ENCODE measurements at places on chromosomes 6 and 20.

- DNase-seq = peak; percentile 86
Measured at GRCh38 chr6:149082320-149082719, 235.2 kb upstream of the TAB2 start.

- DNase-seq = no peak
Measured at GRCh38 chr6:91433660-91434534, 847.0 kb upstream of the MAP3K7 start.

GRCh38 chr6:75409286-75409685 lies 84.3 kb downstream of the FILIP1 start:
- no peak for DNase-seq

DNA sequence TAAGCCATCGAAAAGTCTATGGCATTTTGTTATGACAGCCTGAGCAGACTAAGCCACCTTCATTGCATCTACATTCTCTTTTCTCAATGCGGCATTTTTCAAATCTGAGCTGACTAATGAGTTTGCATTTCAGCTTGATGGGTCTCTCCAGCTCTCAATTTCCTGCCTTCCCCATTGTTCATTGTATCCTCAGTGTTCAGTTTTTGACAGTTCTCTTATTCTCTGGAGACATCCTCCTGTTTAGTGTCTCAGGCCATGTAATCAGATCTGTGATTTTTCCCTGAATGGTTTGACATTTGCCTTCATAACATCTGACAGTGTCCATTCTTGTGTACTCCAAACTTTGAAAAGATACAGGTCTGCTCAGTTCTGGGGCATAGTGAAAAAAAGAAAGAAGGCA lies 27.9 kb upstream of the MCM3 start:
- DNase-seq = no peak

- no peak for DNase-seq
Measured at GRCh38 chr20:44083220-44083933, 103.6 kb downstream of the JPH2 start.

DNA sequence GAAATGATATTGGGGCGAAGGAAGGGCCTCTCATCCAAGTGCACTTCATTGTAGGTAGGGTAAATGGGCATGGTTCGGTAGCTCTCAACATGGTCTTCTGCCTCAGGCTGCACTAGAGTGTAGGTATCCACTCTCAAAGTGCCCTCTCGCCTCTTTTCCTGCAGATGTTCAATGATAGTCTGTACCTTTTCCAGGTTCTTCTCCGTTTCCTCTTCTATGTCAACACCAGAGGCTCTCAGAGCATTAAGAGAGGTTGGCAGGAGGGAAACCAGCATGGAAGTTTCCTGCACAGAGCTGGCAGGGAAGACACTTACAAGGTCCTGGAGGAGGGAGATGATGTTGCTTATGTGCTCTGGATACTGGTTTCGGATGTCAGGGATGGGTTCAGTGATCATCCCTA lies 7.1 kb downstream of the ZNFX1 start:
- DNase-seq = no peak

DNA sequence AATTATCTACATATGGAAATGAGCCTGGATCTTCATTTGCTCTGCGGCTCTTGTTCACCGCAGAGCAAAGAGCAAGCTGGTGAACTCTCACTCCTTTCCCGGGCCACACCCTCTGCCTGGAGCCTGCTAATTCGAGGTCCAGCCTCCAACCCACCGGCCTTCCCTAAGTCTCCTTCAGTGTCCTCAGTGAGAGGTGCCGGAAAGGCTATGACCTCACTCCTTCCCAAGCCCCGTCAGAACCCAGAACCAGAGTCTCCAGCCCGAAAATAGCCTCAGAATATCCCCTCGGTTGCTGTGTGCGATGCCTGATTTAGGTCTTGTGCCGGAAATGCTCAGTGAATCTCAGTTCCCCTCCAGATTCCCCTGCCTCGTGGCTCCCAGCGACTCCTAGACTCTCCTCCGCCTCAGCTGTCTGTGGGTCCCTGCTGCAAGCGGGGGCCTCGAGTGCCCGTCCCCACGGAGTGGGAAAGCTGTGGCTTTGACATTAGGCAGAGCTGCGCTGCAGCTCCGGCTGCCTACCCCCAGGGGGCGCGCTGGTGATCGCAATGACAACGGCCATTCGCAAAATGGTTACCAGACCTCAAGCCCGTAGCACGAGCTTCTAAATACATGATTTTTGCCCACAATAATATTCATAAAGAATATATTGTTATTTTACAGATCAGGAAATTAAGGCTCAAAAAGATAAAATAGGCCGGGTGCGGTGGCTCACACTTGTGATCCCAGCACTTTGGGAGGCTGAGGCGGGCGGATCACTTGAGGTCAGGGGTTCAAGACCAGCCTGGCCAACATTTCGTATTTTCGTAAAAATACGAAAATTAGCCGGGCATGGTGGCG lies 4.1 kb upstream of the BNIP5 start:
- peak; percentile 75 for DNase-seq

GRCh38 chr20:3477861-3478544 lies 7.2 kb downstream of the ATRN start:
- DNase-seq = no peak

GRCh38 chr20:19341348-19342053 lies 129.1 kb downstream of the SLC24A3 start:
- no peak for DNase-seq

GRCh38 chr6:35603326-35604202 lies 85.2 kb downstream of the FKBP5 start:
- no peak for DNase-seq

DNA sequence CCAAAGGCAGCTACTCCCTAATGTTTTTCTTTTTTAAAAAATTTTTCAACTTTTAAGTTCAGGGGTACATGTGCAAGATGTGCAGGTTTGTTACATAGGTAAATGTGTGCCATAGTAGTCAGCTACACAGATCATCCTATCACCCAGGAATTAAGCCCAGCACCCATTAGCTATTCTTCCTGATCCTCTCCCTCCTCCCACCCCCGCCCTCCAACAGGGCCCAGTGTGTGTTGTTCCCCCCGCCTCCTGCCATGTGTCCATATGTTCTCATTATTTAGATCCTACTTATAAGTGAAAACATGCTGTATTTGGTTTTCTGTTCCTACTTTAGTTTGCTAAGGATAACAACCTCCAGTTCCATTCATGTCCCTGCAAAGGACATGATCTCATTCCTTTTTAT lies 12.4 kb downstream of the TRIM15 start:
- DNase-seq = no peak

- DNase-seq = no peak
Measured at GRCh38 chr20:9590189-9590588, 75.8 kb downstream of the LAMP5 start.

GRCh38 chr6:33740794-33741193 lies 5.9 kb downstream of the IP6K3 start:
- no peak for DNase-seq

DNA sequence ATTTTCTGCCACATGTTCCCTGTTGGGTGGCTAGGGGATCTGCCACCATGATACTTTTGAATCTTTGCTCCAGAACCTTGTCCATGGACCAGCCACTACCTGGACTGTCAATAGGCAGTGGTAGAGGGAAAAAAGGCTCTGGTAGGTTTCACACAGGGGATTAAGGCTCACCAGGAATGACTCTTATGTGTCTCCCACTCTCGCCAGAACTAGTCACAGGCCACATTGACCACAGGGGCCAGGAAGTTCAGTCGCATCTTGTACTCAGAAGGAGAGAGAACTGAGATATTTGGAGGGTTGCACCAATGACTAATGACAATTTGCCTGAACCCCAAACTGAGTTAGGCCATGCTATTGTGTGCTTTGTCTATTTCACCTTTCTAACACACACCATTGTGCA lies 23.6 kb upstream of the APCDD1L start:
- DNase-seq = no peak

GRCh38 chr20:62900692-62901584 lies 25.4 kb downstream of the DIDO1 start:
- peak; percentile 29 for DNase-seq

DNA sequence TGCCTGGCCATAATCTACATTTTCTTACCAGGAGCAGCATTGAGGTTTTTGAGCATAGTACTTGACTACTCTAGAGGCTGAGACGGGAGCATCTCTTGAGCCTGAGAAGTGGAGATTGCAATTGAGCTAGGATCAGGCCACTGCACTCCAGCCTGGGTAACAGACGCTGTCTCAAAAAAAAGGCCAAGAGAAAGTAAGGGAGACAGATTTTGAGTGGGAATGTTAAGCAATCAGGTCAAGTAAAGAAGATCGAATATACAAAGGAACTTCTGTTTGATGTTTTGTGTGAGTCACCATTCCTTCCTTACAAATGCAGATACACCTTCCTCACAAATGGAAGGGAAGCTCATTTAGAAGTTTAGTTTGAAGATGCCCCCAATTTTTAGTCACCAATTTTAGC lies 4.4 kb downstream of the PNRC1 start:
- no peak for DNase-seq

DNA sequence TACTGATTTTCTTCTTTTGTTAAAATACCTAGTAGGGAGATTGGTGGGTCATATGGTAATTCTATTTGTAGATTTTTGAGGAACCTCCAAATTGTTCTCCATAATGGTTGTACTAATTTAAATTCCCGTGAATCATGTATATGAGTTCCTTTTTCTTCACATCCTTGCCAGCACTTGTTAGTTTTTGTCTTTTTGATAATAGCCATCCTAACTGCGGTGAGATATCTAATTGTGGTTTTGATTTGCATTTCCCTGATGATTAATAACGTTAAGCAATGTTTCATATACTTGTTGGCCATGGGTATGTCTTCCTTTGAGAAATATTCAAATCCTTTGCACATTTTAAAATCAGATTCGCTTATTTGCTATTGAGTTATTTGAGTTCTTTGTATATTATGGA lies 110.9 kb downstream of the JAG1 start:
- DNase-seq = no peak

GRCh38 chr6:131524695-131525336 lies 48.2 kb upstream of the ARG1 start:
- peak; percentile 42 for DNase-seq

GRCh38 chr6:78489874-78490273 lies 377.5 kb upstream of the IRAK1BP1 start:
- DNase-seq = no peak

- DNase-seq = no peak
Measured at GRCh38 chr20:21229163-21229562, 74.0 kb upstream of the XRN2 start.

GRCh38 chr6:151627689-151628444 lies 134.1 kb downstream of the CCDC170 start:
- DNase-seq = no peak

DNA sequence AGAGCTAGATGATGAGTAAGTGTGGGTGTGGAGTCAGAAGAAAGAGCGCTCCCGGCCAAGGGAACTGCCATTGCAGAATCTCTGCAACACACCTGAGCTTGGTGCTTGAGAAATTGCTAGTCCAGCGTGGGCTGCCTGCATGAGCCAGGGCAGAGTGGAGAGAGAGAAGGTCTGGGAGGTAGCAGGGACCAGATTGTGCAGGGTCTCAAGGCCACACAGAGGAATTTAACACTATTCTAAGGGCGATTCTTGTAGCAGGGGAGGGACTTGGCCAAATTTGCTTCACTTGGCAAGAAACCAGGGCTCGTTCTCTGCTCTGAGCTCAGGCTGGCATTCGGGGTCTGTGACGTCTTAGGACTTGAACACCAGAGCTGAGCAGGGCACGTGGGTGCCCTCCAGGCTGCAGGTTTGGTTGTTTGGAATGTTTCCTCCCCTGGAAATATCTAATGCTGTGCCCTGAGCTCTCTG lies 53.5 kb downstream of the BCAS4 start:
- DNase-seq = no peak

DNA sequence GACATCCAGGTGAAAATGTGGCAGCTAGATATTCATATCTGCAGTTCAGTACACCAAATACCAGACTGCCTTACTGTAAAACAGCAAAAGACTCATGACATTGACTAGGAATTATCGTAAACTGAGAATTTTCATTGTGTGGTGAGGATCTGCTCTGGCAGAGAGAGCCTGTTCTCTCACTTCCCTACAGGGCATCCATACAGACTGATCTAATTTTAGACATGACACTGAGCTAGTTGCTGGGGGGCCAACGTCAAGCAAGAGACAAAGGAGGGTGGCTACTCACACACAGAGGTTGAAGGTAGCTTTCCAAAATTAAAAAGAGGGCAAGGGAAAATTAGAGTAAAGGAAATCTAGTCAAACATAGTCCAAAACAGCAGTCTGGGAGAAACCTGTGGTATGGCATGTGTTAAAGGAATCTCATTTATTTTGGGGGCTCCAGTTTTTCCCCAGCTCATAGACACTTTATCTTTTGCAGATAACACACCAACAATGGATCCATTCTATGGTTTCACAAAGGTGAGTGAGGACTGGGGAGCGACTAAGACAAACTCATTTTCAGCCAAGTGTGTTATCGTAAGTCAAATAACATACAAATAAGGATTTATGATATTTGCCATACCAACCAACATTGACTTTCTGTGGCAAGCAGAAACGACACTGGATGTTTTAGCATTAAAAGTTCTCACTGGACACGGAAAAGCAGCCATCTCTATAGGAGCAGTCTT lies 36.6 kb upstream of the NHSL1 start:
- no peak for DNase-seq

- DNase-seq = no peak
Measured at GRCh38 chr20:26216025-26216424, 519.4 kb upstream of the ZNF337 start.

- DNase-seq = no peak
Measured at GRCh38 chr6:105985816-105986632, 100.1 kb upstream of the PRDM1 start.

DNA sequence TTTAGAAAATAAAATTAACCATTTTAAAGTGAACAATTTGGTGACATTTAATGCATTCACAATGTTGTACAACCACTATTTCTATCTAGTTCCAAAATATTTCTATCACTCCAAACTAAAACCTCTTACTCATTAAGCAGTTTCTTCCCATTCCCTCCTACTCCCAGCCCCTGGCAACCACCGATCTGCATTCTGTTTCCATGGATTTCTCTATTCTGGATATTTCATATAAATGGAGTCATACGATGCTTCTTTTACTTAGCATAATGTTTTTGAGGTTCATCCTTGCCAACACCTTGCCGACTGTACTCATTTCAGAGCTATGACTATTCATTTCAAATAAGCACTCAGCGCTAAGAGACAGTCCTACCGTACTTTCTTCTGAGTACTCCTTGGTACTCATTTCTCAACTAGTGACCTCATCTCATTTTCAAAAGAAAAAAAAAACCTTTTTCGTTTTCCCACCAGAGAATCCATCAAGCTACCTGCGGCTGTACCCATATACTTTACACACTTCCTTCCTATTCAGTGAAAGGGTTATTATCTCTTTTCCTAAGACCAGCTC lies 259.2 kb downstream of the UTRN start:
- no peak for DNase-seq

- no peak for DNase-seq
Measured at GRCh38 chr6:78589436-78589835, 277.9 kb upstream of the IRAK1BP1 start.

DNA sequence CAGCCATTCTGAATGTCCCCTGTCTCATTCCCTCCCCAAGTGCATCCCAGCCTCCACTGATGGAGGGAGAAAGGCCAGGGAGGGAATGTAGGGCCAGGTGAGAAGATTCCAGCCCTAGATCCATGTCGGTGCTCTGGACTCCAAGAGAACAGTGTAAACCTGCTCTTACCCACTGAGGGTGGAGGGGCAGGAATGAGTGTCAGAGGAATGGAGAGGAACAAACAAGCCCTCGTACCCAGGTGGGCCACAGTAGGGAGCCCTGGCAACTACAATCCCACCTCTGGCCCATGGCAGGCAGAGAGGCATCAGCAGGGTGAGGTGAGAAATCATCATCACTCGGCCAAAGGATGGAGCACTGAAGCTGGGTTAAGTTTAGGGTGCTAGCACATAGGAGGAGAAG lies 54.6 kb downstream of the STAU1 start:
- no peak for DNase-seq
